Cardiac fibroblast (primary cell): ENCODE measurements at places on chromosomes 11 and 22.

DNA sequence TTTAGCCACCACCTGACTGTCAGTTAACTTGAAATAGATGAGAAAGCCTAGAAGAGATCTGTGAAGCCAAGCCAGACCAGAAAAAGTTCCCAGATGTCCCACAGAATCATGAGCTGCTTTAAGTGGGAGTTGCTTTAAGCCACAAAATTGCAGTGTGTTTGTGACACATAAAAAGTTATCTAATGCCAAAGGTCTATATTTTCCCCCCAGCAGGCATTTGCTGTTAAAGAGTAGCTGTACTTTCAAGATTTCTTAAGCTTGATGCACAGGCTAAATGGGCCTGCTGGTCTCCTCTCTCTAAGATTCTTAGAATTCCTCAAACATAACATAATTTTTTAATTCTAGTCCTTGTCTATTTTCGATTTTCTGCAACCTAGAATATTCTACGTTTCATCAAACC is 825.7 kb downstream of the FAM181B start:
- no peak for DNase-seq

GRCh38 chr11:111135101-111135500 is 110.4 kb upstream of the POU2AF2 start:
- DNase-seq: no peak

GRCh38 chr11:102313238-102313940 is 3.9 kb upstream of the BIRC3 start:
- peak; percentile 53 for DNase-seq

DNA sequence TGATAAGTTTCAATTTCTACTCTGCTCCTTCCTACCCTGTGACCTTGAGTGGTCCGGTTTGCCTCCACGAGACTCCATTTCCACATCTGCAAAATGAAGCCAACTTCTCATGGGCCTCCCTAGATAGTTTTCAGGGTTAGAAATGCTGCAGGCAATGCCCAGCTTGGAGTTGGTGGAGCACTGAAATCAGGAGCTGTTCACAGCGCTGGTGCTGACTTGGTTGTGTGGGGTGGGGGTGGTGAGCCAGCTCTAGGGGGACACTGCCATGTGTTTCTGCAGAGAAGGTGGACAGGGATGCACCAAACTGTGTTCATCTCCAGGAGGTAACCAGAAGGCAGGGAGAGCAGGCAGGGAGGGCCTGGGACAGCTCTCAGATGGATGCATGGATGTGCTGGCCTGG is 37.0 kb downstream of the SGSM1 start:
- no peak for DNase-seq

DNA sequence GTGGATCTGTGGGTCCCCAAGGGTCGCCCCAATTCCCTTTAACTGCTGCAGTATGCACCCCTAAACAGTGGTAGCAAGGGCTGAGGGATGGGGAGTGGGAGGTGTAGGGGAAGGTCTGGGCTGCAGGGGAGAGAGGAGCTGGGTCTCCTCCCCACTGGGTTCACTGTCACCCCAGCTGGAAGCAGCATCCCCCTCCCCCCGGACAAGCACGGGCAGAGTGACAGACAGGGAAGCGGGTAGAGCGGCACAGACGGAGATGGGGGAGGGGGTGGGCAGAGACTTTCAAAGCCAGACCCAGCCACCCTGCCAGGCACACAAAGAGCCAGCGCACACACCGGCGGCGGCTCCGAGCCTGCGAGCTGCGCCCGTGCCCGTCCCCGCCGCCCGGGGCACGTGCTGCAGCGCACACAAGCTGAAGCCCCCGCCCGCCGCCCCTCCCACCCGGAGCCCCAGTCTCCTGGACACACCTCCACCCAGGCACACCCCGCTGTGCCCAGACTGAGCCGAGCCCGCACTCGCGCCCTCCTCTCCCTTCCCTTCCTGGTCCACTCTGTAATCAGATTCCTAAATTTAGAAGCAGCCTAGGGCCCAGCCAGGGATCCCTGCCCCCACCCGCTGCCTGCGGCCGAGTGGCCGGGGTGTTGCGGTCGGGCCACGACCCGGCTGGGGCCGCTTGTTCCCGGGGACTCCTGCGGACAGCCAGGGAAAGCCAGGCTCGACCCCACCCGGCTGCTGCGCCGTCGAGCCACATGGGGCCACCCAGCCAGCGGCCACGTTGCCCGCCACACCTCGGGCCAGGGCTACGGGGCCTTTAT is 935 bp upstream of the RCOR2 start:
- peak; percentile 24 for DNase-seq

GRCh38 chr22:46122980-46123693 is 27.2 kb upstream of the PPARA start:
- no peak for DNase-seq

- no peak for DNase-seq
Observed at GRCh38 chr11:63564056-63564774, 1.0 kb upstream of the PLAAT2 start.

GRCh38 chr11:63870351-63871140 is 31.6 kb downstream of the MARK2 start:
- DNase-seq: no peak

GRCh38 chr11:108019870-108020540 is 11.3 kb downstream of the CUL5 start:
- peak; percentile 42 for DNase-seq

GRCh38 chr22:27757928-27758525 is 43.5 kb downstream of the MN1 start:
- DNase-seq: no peak

DNA sequence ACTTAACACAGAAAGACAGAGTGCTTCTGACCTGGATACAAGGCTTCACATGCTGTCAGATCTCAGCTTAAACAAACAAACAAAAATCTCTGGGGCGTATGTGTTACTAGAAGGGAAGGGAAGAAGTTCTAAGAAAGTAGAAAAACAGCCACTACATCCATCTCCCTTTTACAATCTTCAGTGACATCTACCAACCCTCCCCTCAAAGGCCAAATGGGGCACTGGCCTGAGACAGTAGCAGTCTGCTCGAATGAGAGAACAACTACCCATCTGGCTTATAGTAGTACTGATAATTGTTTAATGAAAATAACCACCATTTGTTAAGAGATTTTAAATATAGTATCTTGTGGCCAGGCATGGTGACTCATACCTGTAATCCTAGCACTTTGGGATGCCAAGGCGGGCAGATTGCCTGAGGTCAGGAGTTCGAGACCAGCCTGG is 29.4 kb downstream of the CCDC83 start:
- peak; percentile 5 for DNase-seq
